T-helper 2 cell treated with Interferon-gamma antibody and Interleukin-4, amounts not matched to agents 5 μg/mL and 100 μg/mL, for 36 hours (primary cell): ENCODE measurements at places on chromosomes 7 and 10.

DNA sequence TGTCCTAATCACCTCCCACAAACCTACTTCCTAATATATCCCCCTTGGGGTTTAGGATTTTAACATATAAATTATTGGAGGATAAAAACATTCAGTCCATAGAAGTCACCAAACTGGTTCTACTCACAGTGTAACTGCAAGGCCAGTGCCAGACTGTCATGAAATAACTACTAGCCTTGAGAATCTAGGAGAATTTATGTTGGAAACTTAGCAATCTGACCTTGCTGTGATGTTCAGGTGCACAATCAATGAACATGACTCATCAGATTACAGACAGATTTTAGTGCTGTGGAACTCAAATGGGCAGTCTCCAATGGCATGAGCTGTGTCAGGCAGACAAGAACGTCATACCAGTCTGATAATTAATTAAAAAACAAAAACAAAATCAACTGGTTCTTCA lies 571.4 kb upstream of the IGFBP3 start:
- H3K4me1 ChIP-seq = no peaks in the 10 kb centered on the region
- H3K27me3 ChIP-seq = no peaks in the 10 kb centered on the region
- no peak overlapping the region for H3K27ac ChIP-seq
- H3K36me3 ChIP-seq = no peaks in the 10 kb centered on the region
- H3K4me3 ChIP-seq = no peak overlapping the region

DNA sequence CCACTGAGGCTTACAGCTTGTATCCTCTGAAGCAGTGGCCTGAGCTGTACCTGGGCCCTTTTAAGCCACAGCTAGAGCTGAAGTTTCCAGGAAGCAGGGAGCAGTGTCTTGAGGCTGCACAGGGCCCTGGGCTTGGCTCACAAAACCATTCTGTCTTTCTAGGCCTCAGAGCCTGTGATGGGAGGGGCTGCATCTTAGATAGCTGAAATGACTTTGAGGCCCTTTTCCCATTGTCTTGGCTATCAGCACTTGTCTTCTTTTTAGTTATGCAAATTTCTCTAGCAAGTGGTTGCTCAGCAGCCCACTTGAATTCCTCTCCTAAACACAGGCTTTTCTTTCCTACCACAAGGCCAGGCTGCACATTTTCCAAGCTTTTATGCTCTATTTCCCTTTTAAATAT lies 864.2 kb downstream of the REEP3 start:
- DNase-seq = no peak
- no peaks in the 10 kb centered on the region for H3K4me1 ChIP-seq
- no peaks in the 10 kb centered on the region for H3K27me3 ChIP-seq
- no peaks in the 10 kb centered on the region for H3K36me3 ChIP-seq
- no peak overlapping the region for H3K27ac ChIP-seq
- H3K4me3 ChIP-seq = no peak overlapping the region

DNA sequence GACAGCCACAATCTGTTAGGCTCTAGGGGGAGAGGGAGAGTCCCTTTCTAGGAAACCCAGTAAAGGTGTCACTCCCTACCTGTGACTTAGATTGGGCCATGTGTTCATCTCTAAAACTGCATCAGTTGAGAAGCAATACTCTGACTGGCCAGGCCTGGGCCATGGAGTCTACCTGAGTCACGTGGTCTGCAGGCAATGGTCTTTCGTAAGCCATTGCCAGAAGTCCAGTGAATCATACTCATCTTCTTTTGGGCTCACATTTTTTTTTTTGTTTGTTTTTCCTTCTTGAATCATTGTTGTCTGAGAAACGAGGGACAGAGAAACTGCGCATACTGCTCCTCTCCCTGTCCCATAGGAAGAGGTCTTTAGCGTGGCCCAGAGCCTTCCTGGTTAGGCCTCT lies 215.6 kb downstream of the CCSER2 start:
- peaks cover 4% of the 10 kb centered on the region for H3K4me1 ChIP-seq
- H3K4me3 ChIP-seq = no peak overlapping the region
- no peaks in the 10 kb centered on the region for H3K36me3 ChIP-seq
- no peak overlapping the region for H3K27ac ChIP-seq
- no peak for DNase-seq

DNA sequence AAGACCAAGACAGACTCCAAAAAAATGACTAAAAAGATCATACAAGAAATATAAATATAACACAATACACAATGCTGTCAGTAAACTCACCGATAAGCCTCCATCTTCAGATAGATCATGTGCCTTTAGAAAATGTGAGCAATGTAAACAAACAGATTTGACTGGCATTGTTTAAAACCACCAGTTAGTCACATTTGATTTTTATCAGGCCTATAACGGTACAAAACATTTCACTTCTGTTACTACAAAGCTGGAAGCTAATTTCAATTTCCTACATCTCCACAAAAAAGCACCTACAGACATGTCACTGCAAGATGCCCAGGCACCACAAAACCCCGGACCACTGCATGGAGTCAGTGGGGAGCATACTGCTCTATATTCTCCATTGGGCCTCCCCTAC lies 18.9 kb downstream of the SGMS1 start:
- DNase-seq = no peak
- H3K27me3 ChIP-seq = peaks cover 3% of the 10 kb centered on the region
- H3K27ac ChIP-seq = no peak overlapping the region
- H3K4me1 ChIP-seq = peaks cover 34% of the 10 kb centered on the region

DNA sequence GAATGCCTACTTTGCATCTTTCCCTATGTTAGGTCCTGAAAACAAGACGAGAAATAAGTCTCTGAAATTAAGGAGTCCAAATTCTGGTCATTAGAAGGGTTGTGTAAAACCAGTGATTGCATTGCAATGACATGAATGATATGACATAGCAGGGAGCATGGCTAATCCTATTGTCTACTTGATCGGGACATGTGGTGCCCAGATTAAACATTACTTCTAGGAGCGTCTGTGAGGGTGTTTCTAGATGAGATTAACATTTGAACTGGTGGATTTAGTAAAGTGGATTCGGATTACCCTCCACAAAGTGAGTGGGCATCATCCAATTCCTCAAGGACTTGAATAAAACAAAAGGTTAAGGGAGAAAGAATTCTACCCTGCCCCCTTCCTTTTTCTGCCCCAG lies 434.9 kb upstream of the KLF6 start:
- no peaks in the 10 kb centered on the region for H3K36me3 ChIP-seq
- no peak overlapping the region for H3K27ac ChIP-seq
- no peak for DNase-seq

- peaks cover 52% of the 10 kb centered on the region for H3K36me3 ChIP-seq
- peaks cover 14% of the 10 kb centered on the region for H3K4me1 ChIP-seq
- no peak for DNase-seq
Observed at GRCh38 chr7:44764081-44764480, 15.4 kb downstream of the ZMIZ2 start.

DNA sequence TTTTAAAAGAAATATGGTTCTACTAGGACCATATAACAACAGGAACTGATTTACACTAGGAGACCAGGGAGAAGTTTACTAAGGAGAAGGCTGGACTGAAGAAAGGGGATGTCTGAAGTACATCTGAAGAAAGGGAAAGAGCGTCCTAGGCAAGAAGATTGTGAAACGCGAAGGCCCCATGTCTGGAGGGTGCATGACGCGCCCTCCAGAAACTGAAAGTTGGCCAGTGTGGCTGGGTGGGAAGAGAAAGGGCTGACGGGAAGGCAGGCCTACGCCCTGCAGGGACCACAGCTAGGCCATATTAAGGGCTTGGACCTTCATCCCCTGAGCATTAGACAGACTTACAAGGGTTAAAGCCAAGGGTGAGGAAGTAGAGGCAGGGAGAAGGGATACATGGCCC lies 158.0 kb downstream of the TRIL start:
- DNase-seq = no peak
- H3K27me3 ChIP-seq = no peaks in the 10 kb centered on the region
- H3K36me3 ChIP-seq = no peaks in the 10 kb centered on the region
- no peak overlapping the region for H3K27ac ChIP-seq
- no peak overlapping the region for H3K4me3 ChIP-seq

- H3K4me1 ChIP-seq = peaks cover 10% of the 10 kb centered on the region
- H3K27me3 ChIP-seq = peaks cover 9% of the 10 kb centered on the region
- no peak for DNase-seq
- no peaks in the 10 kb centered on the region for H3K36me3 ChIP-seq
- no peak overlapping the region for H3K4me3 ChIP-seq
Observed at GRCh38 chr7:135240441-135240840, 6.8 kb downstream of the STRA8 start.

- no peak for DNase-seq
- no peaks in the 10 kb centered on the region for H3K36me3 ChIP-seq
- no peaks in the 10 kb centered on the region for H3K4me1 ChIP-seq
- H3K27ac ChIP-seq = no peak overlapping the region
Observed at GRCh38 chr7:151861881-151862280, 15.0 kb downstream of the PRKAG2 start.

DNA sequence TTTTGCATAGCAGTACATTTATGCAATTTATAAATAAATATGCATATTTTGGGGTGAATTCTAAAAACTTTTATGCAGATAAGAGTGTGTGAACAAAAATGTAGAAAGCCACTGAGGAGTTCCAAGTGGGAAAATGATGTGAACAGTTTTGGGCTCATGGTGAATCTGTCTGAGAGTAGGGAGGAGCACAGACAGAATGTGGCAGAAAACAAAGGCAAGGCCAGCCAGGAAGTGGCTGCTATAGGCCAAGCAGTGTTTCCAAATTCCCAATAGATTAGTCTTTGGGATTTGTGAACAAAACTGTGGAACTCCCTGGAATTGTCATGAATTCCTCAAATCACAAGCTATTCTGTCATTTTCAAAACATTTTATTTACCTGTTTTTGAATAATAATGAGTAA lies 73.6 kb upstream of the AMPH start:
- no peak overlapping the region for H3K4me3 ChIP-seq
- no peak for DNase-seq
- H3K4me1 ChIP-seq = peaks cover 1% of the 10 kb centered on the region
- no peaks in the 10 kb centered on the region for H3K36me3 ChIP-seq
- peaks cover 2% of the 10 kb centered on the region for H3K27me3 ChIP-seq
- H3K27ac ChIP-seq = no peak overlapping the region

DNA sequence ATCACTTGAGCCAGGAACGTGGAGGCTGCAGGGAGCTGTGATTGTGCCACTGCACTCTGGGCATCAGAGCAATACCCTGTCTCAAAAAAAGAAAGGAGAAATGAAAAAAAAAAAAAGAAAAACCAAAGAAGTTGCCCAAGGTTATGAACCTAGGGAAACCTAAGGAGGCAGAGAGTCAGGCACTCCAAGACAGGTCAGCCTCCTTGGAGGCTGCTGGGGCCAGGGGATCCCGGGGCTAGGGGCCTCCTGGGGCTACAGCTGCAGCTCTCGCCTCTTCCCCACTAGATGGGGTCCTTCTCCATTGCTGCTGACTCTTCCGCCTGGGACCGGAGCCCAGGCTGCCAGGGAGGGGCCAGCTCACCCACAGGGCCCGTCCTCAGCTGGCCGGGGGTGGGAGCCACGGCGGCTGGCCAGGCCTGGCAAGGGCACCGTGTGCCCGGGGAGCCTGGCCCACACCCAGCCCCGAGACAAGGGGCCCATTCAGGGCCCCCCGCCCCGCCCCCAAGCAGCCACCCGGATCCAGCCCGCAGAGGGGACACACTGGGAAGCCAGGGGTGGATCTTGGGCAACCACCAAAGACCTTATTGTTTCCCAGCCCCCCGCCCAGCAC lies 1.7 kb upstream of the SPACDR start:
- H3K36me3 ChIP-seq = peaks cover 24% of the 10 kb centered on the region
- no peak for DNase-seq
- no peaks in the 10 kb centered on the region for H3K27me3 ChIP-seq
- H3K4me3 ChIP-seq = no peak overlapping the region
